ENCODE measurements at places on chromosomes 3 and 15.

GRCh38 chr3:14216257-14217048 is 37.8 kb downstream of the LSM3 start:
- peak; percentile 73 for DNase-seq

DNA sequence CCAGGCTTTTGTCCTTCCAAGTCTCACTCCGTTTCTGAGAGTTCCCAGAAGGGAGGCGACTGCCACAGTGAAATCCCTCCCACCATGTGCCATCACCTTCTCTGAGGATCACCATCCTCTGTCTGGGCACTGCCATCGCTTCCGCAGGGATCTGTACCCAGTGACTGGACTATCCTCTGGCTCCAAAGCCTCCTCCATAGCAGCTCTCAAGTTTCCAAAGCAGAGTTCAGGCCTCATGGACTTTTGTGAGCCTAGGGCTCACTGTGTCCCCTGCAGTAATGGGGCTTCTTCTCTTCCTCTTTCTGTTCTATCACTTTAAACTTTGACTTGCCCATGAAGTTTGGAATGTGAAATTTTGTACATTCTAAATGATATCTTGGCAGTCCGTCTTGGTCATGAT is 63.9 kb downstream of the TIPARP start:
- DNase-seq, result no peak

- DNase-seq, result no peak
These were observed 10.0 kb downstream of the LIMD1 start for GRCh38 chr3:45604596-45604995.

GRCh38 chr3:100254168-100254777 is 6.5 kb upstream of the TBC1D23 start:
- peak; percentile 68 for DNase-seq

Data from activated CD8-positive, alpha-beta memory T cell treated with anti-CD3 and anti-CD28 coated beads for 24 hours (primary cell).